Spleen (tissue), 13 donors: ENCODE measurements at places on chromosomes 7 and 10. TPM values are rescaled to one million over a fixed set of nuclear protein-coding genes. Genes with fewer than 3 reads are reported as not detected.

The SLC13A1 gene
- not detected for total RNA-seq

The KIAA1549 gene
- 0.92 TPM for total RNA-seq

The ZNF394 gene
- total RNA-seq = 46.3 TPM

The RNF32 gene
- 2.8 TPM for total RNA-seq

The AFAP1L2 gene
- total RNA-seq = 191 TPM

The MMD2 gene
- not detected for total RNA-seq

The PLPP4 gene
- not detected for total RNA-seq

The MRM2 gene
- total RNA-seq = 19.7 TPM

The CFTR gene
- not detected for total RNA-seq

The MAT1A gene
- total RNA-seq = not detected

The CDH23 gene
- 14.2 TPM for total RNA-seq
